Stimulated activated CD4-positive, alpha-beta T cell treated with anti-CD3 and anti-CD28 coated beads, Interleukin-2, amount 100 ng/mL, for 48 hours (primary cell): ENCODE measurements at places on chromosomes 2 and 18.

- no peak for DNase-seq
These were observed at the start of gene CHST9 for GRCh38 chr18:27185025-27185763. Gene CHST9, minus strand, starts transcription at chr18:27185308. Its CDS starts 42,499 bp downstream, at chr18:27142809.

GRCh38 chr2:121185571-121186074 is 99.4 kb downstream of the TFCP2L1 start:
- DNase-seq, result no peak

GRCh38 chr2:55581874-55582547 is 35.4 kb downstream of the PPP4R3B start:
- no peak for DNase-seq

DNA sequence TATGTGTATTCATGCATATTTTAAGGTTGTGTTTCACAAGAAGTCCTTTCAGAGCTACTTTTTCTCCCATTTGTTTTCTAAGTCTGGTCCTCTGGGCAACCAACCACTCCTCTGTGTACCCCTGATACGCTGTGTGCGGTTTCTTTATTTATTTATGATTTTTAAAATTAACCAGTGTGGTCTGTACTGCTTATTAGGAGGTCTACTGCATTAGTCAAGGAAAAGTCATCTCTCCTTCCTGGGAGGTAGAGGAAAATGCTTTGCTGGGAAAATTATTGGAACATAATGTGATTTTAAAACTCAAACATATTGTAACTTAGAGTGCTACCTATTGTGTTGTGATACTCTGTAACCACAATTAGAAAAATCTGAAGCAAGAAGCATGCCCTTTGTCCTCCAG is 1404.3 kb downstream of the SUCLG1 start:
- no peak for DNase-seq

DNA sequence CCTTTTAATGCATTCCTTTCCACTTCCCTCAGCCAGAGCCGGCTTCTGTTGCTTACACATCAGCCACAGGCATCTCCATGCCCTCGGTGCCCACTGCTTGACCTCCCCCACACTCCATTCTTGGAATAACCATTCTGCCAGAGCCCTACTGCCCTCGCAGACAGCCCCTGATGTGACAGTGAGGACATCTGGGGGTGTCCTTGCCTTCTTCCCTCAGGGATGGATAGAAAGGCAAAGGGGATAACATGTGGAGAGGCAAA is 6.4 kb upstream of the NPPC start:
- DNase-seq, result no peak

GRCh38 chr2:30421026-30421603 is 25.9 kb upstream of the LCLAT1 start:
- no peak for DNase-seq

GRCh38 chr2:144115739-144116291 is 404.1 kb downstream of the ZEB2 start:
- DNase-seq, result no peak

- no peak for DNase-seq
These were observed 13.6 kb downstream of the TWSG1 start for GRCh38 chr18:9348079-9348671.

DNA sequence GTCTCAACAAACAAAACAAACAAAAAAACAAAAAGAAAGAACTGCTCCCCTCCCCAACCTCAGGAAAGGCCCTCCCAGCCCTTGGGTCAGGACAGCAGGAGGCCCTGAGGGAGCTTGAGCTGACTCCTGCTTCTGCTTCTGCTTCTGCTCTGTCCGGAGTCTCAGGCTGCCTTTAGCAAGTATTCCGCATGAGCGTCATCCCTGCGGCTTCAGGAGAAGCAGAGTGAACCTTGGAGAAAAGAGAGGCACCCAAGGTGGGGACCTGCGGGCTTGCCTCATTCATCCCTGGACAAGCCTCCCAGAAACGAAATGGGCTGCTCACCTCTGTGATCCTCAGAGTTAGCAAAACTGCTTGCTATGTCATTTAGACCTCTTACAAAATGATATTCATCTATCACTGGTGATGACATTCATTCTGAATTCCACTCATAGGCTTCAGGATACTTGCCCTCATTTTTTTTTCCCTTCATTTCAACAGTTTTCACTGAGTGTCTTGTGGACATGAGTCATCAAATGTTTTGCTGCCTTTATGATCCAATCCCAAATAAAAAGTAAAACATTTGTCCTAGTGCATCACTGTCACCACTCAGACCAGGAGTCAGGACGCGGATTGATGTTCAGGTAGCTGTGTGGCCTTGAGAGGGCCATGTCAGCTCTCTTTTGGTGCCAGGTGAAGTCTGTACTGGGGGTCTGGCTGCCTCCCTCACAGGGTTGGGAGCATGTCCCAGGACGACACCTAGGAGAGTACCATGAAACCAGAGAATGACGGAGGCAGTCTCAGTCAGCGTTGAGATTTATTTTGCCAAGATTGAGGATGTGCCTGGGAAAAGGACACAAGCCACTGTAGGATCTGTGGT is 51.7 kb downstream of the IMPA2 start:
- no peak for DNase-seq

DNA sequence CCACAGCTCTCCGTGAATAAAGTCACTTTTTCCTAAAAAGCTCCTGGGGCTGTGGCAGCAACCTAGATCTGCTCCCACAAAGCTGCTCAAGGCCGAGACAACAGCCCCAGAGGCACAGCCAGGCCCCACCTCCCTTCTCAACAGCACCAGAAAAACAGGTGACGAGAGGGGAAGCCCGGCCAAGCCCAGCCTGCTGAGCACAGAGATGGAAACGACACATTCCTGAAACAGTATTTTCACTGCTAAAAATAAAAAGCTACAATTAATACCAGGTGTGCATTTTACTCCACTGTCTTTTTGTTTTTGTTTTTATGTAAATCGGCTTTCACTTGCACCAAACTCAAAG is 199.3 kb downstream of the HDAC4 start:
- no peak for DNase-seq
